Psoas muscle (tissue), 8 donors: ENCODE measurements at places on chromosomes 12 and 14. TPM values are rescaled to one million over a fixed set of nuclear protein-coding genes. Genes with fewer than 3 reads are reported as not detected.

DNA sequence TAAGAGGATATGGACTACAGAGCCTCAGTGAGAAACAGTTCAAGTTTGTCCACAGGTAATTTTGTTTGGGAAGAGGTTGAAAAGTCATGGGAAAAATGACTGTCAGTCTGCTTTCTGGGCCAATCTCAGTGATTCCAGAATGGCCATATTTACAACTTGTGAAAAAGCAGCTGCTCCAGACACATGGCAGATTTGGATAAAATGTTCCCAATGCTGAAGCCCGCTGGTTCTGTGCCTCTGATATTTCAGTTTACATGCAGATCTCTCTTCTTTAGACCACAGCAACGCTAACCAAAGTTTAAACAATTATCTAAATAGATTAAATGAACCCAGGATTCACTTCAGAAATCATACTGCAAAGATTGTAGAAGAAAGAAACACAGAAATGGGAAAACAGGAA is 222.8 kb downstream of the SOX5 start:
- no peak for DNase-seq

- DNase-seq = no peak
These were observed 9.9 kb upstream of the VPS33A start for GRCh38 chr12:122276242-122276641.

DNA sequence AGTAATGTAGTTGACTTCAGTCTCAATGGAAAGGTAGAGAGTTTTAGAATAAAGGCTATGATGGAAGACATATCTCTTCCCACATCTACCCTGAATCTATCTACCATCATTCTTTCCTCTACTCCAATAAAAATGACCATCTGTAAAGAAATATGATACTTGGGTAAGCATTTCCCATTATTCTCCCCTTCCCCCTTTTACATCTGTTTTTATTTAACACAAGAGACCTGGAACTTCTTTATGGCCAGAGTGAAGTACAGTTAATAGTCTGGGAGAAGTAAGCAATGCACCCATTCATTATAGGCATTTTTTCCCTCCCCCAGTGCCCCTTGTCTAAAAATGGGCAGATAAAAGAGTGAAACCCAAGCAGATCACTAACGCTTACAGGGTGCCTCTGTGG is 6.5 kb downstream of the TPH2 start:
- DNase-seq = no peak

GRCh38 chr14:39617537-39617936 is 185.3 kb upstream of the FBXO33 start:
- no peak for DNase-seq

GRCh38 chr12:10130042-10130441 is at the start of gene CLEC7A:
CLEC7A (minus strand) TSS chr12:10130199; CDS start chr12:10130082, 117 bp downstream.
- DNase-seq = no peak

DNA sequence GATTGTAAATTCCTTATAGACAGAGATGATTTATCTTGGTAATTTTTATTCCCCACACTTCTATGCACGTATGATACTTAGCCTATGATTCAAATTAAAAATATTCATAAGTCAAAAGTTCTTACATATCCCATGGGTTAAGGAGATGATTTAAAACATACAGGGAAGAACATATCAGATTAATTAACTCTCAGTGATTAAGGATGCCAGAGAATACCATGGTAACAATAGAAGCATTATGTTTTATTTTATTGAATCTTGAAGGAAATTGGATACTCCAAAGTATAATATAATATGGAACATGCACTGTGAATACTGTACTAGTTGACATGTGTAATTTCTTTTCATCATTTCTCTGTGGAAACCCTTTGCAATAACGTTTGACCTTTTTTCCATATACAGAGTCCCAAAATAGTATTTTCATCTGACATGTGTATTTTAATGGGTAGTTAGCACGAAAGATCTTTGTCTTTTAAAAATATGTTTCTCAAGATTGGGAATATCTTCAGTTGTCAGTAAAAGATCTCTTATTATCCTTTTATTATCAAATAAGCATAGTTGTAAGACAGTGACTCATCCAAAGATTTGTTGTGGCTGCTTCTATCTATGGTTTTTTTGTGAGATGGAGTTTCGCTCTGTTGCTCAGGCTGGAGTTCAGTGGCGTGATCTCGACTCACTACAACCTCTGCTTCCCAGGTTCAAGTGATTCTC is 166.7 kb downstream of the RAD51B start:
- DNase-seq = no peak

- DNase-seq = no peak
These were observed 162.5 kb downstream of the C12orf50 start for GRCh38 chr12:87866578-87867292.

DDX24 gene
- total RNA-seq = 170 TPM

GRCh38 chr14:51650716-51651387 is 858 bp upstream of the FRMD6 start:
- DNase-seq = peak; percentile 58

ISM2 gene
- not detected for total RNA-seq

PRPH gene
- total RNA-seq = not detected

SELPLG gene
- 2.3 TPM for total RNA-seq

DNA sequence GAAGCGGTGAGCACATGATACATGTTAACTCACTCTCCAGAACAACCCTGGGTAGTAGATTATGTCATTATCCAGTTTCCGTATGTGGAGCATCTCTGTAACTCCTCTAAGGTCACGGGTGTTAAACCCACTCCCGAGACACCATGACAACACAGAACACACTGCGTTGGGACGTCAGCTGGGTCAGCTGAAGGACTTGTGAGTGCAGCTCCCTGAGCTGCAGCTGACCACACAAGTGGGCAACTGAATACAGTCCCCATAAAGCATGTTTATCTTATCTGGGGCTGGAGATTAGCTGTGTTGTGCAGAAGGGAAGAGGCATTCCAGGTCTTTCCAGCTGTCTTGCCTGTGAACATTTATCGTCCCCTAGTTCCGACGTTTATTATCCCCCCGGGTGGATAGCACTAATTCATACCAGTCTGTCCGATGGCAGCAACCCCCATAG is 211.5 kb downstream of the CHST11 start:
- DNase-seq = no peak

- no peak for DNase-seq
These were observed 60.3 kb downstream of the RIN3 start for GRCh38 chr14:92573761-92574498.

GRCh38 chr12:3483089-3483488 is 7.9 kb upstream of the PRMT8 start:
- DNase-seq = no peak

CCT2 gene
- 138 TPM for total RNA-seq

LBHD2 gene
- not detected for total RNA-seq

CYP46A1 gene
- total RNA-seq = 1.5 TPM

DNA sequence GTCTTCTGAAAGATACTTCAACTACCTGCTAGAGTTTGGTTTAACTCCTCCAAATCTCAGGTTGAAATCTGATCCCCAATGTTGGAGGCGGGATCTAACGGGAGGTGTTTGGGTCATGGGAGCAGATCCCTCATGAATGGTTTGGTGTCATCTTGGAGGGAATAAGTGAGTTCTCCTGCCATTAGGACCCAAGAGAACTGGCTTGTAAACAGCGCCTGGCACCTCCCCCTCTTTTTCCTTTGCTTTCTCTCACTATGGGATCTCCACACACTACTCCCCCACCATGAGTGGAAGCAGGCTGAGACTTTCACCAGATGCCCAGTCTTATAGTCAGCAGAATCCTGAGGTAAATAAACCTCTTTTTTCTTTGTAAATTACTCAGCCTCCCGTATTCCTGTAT is 2.5 kb downstream of the CNIH1 start:
- no peak for DNase-seq

GRCh38 chr12:52836491-52837412 is 2.6 kb upstream of the KRT79 start:
- no peak for DNase-seq

CARMIL3 gene
- not detected for total RNA-seq

DNA sequence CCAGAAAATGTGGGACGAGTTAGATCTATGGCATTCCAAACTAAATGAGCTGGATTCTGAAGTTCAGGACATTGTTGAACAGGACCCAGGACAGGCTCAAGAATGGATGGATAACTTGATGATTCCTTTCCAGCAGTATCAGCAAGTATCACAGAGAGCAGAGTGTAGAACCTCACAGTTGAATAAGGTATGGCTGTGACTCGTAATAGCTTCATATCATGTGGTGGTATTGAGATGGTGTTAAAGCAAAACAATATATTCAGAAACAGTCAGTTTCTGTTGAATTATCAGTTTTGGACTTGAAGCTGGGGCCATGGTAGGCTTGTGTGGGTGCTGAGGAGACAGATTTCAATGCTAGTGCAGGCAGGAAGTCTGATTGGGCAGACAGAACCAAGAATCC is 213.7 kb downstream of the ESR2 start:
- DNase-seq = no peak

GRCh38 chr14:27366596-27366995 is 768.8 kb upstream of the NOVA1 start:
- DNase-seq = no peak

DNA sequence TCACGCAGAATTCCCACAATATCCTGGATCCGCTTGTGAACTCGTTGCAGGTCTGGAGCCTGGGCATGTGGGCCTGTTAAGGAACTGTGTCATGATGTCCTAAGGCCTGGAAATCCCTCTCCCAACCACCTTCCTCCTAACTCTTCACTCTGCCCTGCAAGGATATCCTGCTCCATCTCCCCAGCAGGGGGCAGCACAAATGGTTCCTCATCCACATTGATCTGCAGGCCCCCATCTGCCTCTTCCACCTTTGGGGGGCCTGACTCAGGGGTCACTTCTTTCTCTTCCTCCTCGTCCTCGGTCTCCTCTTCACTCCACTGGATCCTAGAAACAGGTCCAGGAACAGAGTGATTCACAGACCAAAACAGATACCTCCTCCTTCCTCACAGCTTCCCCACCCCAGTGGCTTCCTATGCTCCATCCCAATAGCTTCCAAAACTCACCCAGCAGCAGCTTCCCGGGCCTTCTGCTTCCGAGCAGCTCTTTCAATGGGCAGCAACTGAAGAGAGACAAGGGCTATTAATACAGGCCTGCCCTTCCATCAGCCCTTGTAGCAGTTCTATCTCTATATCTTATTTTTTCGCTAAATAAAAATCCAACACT is 4.5 kb downstream of the NOP2 start:
- peak; percentile 58 for DNase-seq
